Activated CD4-positive, alpha-beta T cell treated with anti-CD3 and anti-CD28 coated beads, Interleukin-2, amount 50 U/mL, for 48 hours (primary cell): ENCODE measurements at places on chromosomes 5 and 9.

DNA sequence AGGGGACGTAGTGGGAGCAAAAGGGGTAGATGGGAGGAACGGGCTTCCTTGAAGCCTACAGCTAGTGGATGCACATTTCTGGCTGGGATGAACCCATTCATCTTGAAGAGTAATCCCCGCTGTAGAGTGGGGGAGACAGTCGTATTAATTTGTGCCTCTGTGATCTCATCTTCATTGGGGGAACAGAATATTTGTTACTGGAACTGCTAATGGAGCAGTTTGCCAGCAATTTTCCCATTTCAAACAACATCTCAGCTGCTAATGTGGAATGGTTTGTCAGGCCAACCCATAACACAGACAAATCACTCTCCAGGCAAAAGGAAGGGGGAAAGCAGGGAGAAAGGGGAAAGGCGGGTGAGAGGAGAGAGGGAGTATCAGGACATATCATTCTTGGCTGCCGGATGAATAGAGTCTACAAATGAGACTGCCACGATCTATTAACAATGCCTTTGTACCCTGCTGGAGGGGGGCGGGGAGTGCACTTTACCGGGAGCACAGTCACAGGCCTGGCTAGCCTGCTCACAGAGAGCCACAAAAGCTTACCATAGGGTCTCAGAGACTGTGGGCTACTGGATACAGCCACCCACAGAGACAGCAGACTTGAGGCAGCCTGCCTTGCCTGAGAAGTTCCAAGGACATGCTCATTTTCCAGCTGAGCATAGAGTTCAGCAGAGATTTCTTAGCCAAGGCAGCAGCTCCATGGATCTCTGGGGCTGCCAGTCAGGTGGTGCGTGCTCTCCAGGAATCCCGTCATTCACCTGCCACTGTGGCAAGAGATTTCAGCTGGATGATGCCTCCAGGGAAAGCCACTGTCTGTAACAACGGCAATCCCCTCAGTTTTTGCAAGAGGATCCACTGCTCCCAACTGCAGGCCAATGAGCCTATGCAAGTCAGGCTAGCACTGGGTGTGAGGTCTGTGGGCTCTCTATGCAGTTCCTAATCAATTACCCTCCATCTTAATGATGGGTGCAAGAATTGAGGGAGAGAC lies 217.7 kb upstream of the PANK3 start:
- DNase-seq = no peak

DNA sequence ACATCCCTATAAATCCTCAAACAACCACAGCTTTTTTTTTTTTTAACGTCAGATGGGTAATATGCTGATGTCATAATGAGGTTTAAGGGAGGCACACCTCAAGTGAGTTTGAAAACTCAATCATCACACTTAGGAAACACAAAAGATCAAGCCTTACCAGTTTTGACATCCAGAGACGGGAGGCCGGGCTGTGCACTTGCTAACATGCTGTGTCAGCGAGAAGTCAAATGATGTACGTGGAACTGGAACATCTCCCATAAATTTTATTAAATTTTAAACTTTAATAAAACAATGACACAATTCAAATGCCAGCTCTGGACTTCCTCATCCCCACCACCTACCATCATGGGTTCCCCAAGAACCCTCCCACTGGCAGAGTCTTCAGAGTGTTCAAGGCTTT lies 117.6 kb downstream of the C5orf15 start:
- no peak for DNase-seq

- DNase-seq = no peak
These were observed 134.6 kb downstream of the PHF2 start for GRCh38 chr9:93711002-93711401.

- no peak for DNase-seq
These were observed 27.2 kb upstream of the PLCXD3 start for GRCh38 chr5:41537581-41537980.

DNA sequence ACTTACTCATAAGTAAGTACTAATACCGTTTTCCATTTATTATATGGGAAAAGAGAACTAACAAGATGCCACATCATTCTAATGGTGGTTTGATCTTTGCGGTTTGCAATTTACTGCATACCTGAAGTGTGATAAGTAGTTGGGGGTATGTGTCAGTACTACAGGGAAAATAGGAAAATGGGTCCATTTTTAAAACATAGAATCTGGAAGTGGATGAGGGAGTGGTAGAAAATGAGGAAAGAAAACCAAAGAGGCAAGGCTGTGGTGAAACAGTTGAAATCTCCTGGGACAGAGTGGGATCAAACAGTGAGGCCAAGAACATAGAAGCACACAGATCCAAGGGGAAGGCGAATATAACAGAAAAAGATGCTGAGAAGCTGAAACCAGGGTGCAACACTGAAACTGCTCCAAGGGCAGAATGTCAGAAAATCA lies 6.7 kb downstream of the ADAMTSL1 start:
- DNase-seq = no peak
